Skin of body (tissue), 3 donors: ENCODE measurements at places on chromosomes 4 and X. TPM values are rescaled to one million over a fixed set of nuclear protein-coding genes. Genes with fewer than 3 reads are reported as not detected.

TMPRSS11B gene
- total RNA-seq = not detected

TMEM31 gene
- not detected for total RNA-seq

LRCH2 gene
- total RNA-seq = 4.7 TPM

USP26 gene
- not detected for total RNA-seq

FRMD7 gene
- total RNA-seq = 0.10 TPM

LRIT3 gene
- 0.10 TPM for total RNA-seq

SNCA gene
- 109 TPM for total RNA-seq

STS gene
- 3.6 TPM for total RNA-seq

USP51 gene
- 3.1 TPM for total RNA-seq

UCHL1 gene
- total RNA-seq = 12.2 TPM

JADE3 gene
- 7.7 TPM for total RNA-seq

CXCL11 gene
- 0.49 TPM for total RNA-seq

PGAM4 gene
- total RNA-seq = not detected

LNX1 gene
- 6.9 TPM for total RNA-seq

CFI gene
- 10.1 TPM for total RNA-seq

GAGE12J gene
- total RNA-seq = not detected

HTRA3 gene
- 25.8 TPM for total RNA-seq

CACNA1F gene
- total RNA-seq = 0.10 TPM

NLRP2B gene
- 0.20 TPM for total RNA-seq

CLGN gene
- 0.59 TPM for total RNA-seq

CABS1 gene
- total RNA-seq = not detected

CFAP47 gene
- total RNA-seq = 0.10 TPM

PABPC1L2B gene
- not detected for total RNA-seq

ZNF732 gene
- 4.5 TPM for total RNA-seq

MTCP1 gene
- total RNA-seq = 15.7 TPM
